ENCODE measurements at places on chromosomes 12 and 14.
A peak's percentile ranks its signal among the peaks of the same experiment; 100 is the strongest.

GRCh38 chr12:113172185-113172584 lies 13.1 kb downstream of the DDX54 start:
- no peak for DNase-seq

- no peak for DNase-seq
Observed at GRCh38 chr12:29050503-29050902, 98.6 kb upstream of the FAR2 start.

- DNase-seq, result no peak
Observed at GRCh38 chr12:16605642-16606116, 283 bp downstream of the LMO3 start.

DNA sequence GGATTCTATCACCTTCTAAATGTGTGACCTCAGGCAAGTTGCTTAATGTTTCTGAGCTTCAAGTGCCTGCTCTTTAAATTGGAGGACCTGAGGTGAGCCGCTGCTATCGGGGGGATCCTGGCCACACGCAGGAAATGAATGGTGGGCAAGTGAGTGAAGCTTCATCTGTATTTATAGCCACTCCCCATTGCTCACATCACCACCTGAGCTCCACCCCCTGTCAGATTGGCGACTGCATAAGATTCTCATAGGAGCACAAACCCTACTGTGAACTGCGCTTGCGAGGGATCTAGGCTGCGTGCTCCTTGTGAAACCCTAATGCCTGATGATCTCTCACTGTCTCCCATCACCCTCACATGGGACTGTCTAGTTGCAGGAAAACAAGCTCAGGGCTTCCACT lies 158.6 kb upstream of the CCND2 start:
- no peak for DNase-seq

GRCh38 chr14:98122527-98122926 lies 1149.5 kb downstream of the BCL11B start:
- no peak for DNase-seq

- no peak for DNase-seq
Observed at GRCh38 chr12:92147491-92147890, 1.8 kb upstream of the BTG1 start.

GRCh38 chr14:67207810-67208209 lies 18.6 kb downstream of the GARIN2 start:
- no peak for DNase-seq

DNA sequence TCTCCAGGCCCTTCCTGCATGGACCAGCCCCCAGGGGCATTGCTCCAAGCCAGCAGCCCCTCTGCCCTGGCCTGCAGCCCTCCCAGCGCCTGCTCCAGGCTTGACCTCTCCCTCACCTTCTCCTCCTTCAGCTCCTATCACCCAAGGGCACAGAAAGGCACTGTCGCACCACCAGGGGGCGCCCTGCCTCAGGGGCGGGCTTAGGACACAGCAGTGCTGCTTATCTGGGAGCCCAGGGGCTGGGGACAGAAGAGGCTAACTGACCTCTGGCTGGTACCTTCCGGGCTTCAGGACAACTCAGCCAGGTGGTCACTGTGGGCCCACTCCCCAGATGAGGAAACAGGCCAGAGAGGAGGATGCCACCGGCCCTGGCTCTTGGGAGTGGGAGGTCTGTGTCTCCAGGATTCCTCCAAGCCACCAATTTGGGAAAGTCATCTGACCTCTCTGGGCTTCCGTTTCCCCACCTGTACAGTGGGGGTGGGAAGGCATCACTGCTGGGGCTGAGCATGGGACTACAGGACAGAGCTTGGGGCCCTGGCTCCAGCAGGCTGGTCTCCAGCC lies 25.3 kb upstream of the GPR132 start:
- DNase-seq, result no peak

DNA sequence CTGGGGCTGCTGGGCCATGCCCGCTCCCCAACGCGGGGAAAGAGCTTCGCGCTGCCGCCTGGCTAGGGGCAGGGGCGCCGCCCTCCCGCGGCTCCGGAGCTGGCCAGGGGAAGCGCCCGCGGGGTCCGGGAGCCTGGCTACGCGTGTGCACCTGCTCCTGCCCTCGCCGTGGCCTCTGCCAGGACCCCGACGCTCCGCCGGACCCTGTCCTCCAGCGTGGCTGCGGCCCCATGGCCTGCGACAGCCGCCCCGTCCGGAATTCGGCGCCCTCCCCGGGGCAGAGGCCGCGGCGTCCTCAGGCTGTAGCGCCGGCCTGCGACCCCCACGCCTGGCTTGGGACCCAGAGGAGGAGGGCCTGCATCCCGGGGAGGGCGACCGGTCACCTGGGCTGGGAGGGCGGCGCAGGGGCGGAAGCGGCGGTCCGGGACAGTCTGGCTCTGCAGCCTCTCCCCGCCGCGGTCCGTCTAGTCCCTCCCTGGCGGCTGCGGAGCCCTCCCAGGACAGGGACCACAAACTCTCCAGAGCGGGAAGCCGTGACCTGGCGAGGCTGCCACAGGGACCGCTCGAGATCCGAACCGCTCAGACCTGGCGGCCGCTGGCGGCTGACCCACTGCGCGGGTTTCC lies 85.6 kb downstream of the ALG10 start:
- DNase-seq, result no peak

GRCh38 chr14:73293782-73294781 lies 56.8 kb downstream of the PAPLN start:
- DNase-seq, result no peak

GRCh38 chr12:4107436-4107878 lies 166.1 kb upstream of the CCND2 start:
- DNase-seq, result no peak

DNA sequence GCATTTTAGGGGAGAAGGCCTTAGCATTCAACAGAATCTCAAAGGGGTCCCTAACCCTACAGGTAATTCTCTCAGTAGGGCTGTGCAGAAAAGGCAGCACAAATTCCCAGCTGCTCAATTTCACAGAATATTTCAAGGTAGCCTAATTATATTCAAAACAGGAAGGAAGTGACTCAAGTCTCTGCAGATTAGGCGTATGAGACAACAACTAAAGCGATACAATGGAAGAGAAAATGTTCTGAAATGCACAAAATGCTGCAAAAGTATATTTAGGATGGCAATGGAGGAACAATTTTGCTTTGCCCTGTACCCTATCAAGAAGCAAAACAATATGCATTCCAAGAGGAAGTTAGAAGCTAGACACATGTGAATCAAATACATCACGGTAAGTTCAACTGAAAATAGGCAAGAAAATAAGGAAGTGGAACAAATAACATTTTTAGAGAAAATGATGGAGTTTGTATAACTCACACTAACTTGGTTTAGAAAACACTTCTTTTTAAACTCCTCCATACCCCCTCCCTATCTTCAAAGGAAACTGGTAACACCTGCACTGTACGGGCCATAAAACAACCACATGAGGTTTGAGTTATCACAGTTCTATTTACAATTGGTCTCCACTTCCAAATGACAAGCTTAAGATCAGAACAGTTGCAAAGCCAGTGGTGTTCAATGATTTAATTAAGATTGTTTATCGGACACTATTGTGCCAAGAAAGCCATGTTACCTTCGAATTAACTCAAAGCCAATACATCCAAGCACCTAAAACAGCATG lies 1.6 kb downstream of the GIT2 start:
- DNase-seq, result no peak

DNA sequence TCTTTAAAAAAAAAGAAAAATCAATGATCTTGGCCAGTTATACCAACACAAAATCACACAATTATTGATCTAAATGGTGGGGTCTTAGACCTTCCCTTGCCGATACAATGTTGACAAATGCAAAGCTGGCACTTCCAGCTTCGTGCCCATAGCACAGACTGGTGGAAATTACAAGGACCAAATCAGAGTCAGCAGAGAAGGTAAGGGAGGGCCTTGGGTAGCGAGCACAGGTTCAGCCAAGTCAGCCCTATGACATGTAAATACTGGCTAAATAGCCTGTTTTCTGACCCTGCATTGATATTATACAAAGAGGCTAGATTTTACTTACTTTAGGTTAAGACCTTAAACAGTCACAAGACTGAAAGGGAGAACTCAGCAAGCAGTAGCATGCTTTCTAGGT lies 30.3 kb upstream of the WDR89 start:
- no peak for DNase-seq

DNA sequence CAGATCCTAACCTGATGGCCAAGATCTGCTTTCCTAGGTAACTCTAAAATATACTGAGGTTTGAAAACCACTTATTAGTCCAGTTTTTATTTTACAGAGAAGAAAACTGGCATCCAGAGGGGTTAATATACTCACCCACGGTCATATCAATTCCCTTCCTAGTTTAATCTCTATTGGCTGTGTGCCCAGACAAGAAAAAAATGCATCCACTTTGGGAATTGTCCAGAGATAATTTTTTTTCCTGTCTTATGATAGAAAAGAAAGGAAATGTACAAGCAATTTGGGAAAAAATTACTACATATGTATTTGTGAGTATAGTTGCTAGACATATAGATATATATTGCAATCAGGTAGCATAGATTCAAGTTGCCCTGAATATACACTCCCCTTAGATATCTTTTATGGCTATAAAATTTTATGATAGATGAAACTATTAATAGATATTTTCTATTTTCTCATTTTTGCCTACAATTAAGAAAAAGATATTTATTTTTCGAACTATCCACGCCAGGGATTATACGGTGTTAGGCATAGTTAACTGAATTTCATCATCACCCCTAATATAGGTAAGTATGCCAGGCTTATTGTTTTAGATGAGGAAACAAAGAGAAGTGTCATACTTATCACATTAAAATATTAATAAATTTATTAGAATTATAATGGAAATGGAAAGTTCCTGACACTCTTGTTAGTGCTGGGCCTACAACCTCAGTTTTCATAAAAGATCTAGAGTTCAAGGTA lies 100.5 kb upstream of the SLC38A2 start:
- DNase-seq, result peak; percentile 53

DNA sequence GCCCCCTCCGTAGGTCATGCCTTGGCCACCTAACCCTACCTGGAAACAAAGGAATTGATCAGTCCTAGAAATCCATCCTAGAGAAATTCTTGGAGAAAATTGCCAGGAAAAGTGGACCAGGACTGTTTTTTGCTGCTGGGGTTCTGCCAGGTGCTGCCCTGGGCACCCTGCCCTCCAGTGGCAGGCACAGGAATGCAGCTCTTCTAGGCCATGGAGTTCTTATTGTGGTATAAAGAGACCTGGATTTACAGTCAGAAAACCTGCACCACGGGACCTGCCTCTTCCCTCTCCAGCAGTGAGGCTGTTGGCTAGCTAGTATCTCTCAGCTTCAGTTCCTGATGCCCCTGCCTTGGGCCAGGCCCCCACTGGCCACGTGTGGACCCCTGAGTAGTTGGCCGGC lies 59.7 kb downstream of the SLC24A4 start:
- no peak for DNase-seq

GRCh38 chr14:38808734-38809455 lies 294.1 kb downstream of the SEC23A start:
- no peak for DNase-seq

DNA sequence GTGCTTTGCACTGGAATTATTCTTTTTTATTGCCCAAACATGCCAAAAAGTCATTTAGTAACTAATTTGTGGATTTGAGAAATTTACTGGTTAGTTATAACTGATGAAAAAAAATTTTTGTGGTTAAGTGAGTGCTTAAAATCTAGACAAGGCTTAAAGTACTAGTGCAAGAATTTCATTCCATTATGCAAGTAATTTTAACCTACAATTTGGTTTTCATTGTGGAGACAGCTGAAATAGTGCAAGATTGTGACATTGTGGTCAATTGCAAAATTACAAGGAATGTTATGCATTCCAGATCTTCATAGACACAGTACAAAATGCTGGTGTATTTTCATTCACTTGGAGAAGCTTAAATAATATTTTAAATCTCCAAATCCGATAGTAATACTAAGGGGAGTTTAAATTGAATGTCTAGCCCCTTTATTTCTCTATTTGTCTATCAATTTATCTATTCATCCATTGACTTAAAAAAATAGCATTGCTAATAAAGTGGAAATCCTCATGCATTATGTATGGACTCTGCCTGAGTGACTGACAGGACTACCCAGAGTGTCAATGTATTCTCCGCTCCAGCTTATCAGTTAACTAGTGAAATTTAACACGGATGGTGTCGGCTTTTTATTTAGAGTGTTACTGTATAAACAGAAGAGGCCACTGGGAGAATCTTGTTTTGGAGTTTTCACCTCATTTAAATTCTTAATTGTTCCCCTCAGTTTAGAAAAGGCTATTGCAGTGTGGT lies 125.9 kb downstream of the ALX1 start:
- DNase-seq, result peak; percentile 83

- DNase-seq, result no peak
Observed at GRCh38 chr12:57838594-57839302, 7.8 kb downstream of the CTDSP2 start.

GRCh38 chr14:89684139-89684538 lies 267.1 kb upstream of the FOXN3 start:
- no peak for DNase-seq

GRCh38 chr12:76878099-76878898 lies 520 bp downstream of the CSRP2 start:
- DNase-seq, result no peak

GRCh38 chr12:7542813-7543212 lies 39.2 kb upstream of the CD163 start:
- peak; percentile 55 for DNase-seq

- no peak for DNase-seq
Observed at GRCh38 chr12:109894939-109895338, 5.1 kb upstream of the TCHP start.

- peak; percentile 26 for DNase-seq
Observed at GRCh38 chr12:55188974-55189556, 31.8 kb upstream of the OR10A7 start.

DNA sequence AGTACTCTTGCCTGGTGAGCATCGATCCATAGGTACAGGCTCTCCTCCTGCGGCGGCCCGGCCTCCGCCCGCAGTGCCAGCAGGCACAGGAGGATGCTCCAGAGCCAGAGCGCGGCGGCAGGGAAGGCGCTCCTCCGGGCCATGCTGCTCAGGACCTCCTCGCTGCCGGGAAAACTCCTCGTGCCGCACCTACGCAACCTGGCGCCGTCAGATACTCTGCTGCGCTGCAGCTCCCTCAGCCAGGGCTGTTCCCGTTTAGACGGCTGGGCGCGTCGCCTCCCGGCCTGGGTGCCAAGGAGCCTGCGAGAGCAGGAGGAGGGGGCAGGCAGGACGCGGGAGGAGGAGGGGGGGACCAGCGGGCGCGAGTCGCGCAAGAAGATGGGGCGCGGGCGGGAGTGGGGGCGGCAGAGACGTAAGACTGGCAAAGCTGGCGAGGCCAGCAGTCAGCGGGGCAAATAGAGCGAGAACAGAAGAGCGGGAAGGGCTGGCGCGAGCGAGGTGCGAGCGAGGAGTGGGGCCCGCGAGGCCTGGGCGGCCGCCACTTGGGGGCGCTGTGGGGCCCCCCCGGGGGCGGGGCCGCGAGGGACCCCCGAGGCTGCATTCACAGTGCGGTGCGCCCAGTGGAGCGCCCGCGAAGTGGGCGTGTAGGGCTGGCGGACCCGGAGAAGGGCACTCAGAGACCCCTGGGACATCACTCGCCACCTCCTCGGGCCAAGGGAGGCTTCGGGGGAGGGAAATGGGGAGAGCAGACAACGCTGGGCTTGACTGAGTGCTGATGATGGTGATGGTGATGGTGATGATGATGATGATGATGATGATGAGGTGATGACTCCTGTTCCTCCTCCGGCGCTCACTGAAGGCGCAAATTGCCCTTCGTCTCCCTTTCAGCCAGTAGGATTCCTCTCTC lies at the start of gene WIF1:
Gene WIF1 (minus strand): TSS at position 257 of the 907 bp plus-strand sequence. CDS start 114 bp downstream, at position 143.
- DNase-seq, result no peak
